ENCODE measurements at places on chromosomes 16 and 17.

DNA sequence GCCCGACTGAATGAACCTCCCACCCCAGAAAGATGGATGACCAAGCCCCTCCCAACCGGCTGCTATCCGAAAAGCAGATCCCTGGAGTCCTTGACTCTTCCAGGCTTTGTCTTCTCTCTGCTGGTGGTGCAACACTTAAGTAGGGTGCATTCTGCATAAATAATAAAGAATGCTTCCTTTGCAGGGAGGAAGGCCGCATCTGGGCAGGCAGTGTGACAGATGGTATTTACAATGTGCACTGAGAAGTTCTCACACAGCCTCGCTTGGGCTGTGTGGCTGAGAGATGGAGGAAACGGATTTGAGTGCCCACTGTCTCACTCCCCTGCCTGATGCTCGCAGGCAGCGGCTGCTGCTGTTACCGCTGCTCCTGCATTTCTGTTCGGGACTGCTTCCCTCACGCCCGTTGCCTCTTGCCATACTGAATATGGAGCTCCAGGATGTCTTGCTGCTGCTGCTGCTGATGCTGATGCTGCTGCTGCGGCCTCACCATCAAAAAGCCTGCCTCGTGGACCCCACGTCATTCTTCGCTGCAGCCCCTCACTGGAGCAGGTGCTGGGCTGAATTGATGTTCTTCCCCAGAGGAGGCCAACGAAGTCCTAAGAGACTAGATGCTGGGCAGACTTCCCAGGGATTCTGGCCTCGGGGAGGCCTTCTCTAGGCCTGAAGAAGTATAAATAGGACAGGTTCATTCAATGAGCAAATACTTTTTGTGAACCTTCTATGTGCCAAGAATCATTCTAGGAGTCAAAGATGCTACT lies 7.1 kb upstream of the RHBDL3 start:
- no peak for DNase-seq

- no peak for DNase-seq
These were observed 140.6 kb downstream of the CDK5R1 start for GRCh38 chr17:32627239-32627996.

DNA sequence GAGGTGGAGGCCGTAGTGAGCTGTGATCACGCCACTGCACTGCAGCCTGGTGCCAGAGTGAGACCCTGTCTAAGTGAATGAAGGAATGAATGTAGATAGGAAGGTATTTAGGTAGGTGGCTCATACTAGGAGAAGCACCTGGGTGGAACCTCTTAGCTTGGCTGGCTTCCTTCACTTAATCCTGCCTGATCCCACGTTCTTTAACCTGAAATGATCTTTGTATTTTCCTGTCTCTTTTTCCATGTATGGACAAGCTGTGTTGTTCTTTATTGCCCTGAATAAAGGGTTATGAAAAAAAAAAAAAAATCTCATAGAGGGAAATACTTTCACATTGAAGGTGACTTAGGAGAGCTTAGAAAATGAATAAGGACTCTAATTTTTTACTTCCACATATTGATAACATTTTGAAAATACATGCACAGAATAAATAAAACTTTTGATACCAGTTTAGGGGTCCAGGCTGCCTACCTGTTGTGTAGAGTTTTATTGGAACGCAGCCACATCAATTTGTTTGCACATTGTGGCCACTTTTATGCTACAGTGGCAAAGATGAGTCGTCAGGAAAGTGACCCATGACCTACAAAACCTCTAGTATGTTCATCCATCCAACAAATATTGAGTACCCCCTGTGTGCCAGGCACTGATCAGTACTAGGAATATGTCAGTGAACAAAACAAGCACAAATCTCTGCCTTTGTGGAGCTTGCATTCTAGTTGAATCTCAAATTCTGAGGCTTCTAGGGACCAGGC lies 44.6 kb downstream of the VPS35L start:
- DNase-seq, result no peak

DNA sequence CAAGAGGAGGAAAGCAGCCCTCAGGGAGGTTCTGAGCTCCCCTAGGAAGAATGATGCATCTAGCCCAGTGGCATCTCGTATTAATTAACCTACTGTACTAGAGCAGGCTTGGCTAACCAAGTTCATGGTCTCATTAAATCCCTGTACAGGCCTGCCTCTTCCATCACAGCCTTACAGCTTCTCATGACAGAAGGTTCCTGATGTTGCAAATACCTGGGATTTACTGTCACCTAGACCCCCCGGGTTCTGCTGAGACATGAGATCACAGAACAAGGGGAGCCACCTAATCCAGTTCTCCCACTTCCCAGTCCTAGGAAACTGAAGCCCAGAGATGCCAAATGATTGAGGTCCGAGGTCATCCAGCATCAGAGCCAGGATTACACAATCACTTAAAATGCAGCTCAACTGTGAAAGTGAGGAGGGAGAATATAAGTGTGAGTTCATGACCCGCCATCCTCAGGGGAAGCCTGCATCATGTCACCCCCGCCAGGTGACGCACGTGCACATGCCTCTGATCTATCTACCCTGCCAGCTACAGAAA lies 23.9 kb downstream of the ACLY start:
- DNase-seq, result peak; percentile 78

- no peak for DNase-seq
These were observed 109.2 kb downstream of the ZNF778 start for GRCh38 chr16:89326721-89327120.

GRCh38 chr16:47599512-47599911 lies 138.4 kb downstream of the PHKB start:
- DNase-seq, result no peak

DNA sequence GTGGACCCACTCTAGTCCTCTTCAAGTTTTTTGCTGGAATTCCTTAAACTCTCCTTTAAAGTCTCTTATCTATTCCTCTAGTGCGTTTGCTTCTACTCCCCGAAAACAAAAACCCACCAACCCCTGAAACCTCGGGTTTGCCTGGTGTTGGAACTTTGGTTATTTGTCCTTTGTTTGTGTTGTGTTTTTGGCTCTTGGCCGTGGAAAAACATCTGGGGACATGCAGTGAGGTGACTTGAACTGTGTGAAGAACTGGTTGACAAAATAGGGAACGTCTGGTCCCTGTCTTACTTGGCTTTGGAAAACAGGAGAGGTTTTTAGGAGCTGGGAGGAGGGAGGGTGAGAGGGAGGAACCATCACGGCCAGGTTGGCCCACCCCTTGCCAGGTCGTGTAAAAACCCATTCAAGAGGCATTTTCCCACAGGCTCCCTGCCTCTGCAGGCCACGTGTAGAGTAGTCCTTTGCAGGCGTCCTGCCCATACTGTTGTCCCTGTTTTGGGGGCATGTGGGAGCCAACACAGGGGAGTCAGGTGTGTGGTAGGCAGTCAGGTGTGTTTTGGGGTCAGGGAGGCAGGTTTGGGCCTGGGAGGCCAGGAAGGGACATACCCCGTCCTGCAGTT lies 169.3 kb downstream of the RAB11FIP4 start:
- DNase-seq, result no peak

DNA sequence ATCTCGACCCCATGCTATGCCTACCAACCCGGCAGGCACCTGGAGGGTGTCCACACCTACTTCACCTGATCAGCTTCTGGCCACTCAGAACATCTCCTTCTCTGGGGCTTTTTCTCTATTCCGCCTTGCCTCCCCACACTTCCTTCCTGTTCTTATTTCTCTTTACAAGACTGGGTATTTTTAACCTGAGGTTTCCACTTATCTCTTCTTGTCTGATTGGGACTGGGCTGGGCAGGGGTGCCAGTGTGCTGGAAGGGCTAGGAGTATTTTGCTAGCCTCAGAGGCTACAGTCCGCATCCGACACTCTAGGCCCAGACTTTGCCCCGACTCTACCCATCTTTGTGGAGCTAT lies 26.2 kb upstream of the ZNF652 start:
- no peak for DNase-seq

DNA sequence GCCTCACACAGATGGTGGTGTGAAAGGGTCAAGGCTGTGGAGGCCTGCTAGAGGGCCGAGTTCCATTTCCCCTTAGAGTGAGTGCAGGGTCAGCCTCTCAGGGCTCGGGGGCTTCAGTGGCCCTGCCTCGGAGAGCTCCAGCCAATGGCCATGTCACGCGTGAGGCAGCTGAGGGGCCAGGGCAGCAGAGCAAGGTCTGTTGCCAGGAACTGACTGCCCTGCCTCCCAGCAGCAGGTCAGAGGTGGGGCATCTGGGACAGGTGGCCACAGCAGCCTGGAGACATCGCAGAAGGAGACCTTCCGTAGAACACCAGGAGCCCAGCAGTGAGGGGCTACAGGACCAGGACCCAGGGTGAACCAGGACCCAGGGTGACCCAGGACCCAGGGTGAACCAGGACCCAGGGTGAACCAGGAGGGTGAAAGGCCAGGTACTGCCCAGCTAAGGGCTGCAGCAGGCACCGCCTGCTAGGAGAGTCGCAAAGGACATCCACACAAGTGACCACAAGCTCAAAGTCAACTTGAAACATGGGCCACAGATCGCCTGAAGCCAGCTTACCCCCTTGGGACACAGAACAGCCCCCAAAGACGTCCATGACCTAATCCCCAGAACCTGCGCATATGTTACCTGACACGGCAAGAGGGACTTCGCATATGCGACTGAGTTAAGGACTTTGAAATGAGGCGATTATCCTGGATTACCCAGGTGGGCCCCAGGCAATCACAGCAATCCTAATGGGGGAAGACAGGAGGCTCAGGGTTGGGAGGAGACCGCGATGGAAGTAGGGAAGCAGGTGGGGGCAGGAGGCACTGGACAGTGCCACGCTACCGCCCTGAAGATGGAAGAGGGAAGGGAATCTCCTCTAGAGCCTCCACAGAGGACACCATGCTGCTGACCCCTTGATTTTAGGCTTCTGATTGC lies 4.8 kb upstream of the MEAK7 start:
- DNase-seq, result no peak

GRCh38 chr16:85422196-85422631 lies 190.9 kb upstream of the GSE1 start:
- DNase-seq, result no peak

- no peak for DNase-seq
These were observed 2.9 kb upstream of the ANKRD40 start for GRCh38 chr17:50710650-50711049.

- no peak for DNase-seq
These were observed 26.6 kb downstream of the LGALS9 start for GRCh38 chr17:27657620-27658019.

DNA sequence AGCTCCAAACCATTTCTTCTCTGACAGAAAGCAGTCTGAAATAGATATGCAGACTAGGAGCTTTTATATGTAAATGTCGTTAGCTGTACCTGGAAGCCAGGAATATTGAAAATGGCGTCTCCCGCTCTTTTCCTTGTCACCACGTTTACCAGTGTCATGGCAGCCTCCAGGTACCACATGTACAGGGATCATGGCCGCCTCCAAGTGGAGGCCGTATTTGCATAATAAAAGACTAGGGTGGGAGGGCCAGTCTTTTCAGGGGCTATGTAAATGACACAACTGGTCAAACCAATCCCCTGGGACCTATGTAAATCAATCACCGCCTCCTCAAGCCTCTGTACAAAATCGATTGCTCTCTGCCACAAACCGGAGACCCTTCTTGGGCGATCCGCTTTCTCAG lies 54.3 kb downstream of the MYOCD start:
- no peak for DNase-seq

DNA sequence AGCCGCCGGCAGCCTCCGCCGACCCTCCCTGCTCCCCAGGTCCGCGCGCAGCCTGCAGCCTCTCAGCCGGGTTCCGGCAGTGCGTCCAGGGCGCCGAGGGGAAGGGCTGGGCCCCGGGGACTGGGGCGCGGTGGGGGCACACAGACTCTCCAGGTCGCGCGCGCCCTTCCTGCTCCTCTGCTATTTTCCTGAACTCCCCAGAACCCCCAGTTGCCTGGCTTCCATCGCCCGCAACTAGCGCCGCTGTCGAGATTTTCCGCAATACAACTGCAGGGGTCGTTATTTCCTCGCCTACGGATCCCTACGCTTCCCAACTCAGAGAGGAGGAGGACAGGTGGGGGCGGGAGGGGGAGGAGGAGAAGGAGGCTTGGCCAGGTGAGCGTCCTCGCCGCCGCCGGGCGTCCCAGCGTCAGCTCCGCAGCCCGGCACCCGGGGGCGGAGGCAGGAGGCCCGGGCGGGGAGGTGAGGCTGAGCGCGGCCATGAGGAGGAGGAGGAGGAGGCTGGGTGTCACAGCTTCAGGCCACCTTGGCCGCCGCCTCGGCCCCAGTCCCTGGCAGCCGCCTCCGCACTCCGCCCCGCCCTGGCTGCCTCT lies at the start of gene CA10:
CA10 (minus strand) TSS at position 265 of the 593 bp plus-strand sequence.
- DNase-seq, result no peak

GRCh38 chr17:28724500-28725165 lies 1.4 kb downstream of the TLCD1 start:
- DNase-seq, result no peak

- no peak for DNase-seq
These were observed 193.4 kb downstream of the FOXL1 start for GRCh38 chr16:86771506-86772460.

DNA sequence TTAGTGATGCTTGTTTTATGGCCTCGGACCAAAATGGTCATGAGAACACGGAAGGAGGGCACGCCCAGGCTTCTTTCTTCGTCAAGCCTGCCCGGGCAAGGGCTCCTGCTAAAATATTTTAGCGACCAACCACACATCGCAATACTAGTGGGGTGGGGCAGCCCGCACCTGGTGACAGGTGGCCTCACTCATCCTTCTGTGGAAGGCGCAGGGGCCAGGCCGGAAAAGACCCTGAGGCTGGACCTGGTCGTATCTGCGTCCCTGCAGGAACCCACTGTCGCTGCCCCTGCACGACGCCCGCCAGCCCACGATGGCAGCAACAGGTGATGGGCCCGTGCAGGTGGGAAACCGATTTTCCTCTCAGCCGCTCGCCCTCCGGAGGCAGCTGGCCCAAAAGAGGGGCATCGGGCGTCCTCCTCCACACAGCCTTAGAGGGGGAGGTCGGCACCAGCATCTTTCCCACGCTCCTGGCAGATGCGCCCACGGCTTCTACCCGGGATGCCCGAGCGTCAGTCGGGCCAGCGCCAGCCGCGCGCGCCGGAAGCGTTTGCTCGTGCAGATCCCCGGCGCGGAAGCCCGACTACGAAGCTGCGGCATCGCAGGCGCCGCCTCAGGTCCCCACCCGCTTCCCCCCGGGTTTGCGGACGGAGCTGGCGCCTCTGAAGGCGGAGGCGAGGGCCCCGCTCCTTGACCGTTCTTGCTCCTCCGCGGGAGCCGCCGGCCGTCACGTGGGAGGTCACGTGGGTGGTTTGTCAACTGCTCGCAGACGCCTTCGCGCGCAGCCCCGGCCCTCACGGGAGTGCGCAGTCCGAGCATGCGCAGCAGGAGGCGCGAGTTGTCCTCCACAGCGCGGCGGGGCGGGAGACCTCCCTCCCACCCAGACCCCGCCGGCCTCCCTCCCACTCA lies 22.8 kb upstream of the FOXK2 start:
- DNase-seq, result no peak

GRCh38 chr17:50462446-50462845 lies 6.2 kb downstream of the CHAD start:
- no peak for DNase-seq

GRCh38 chr17:42893359-42893758 lies 7.2 kb upstream of the G6PC1 start:
- no peak for DNase-seq

Measured in epithelial cell of proximal tubule (primary cell).